ENCODE measurements at places on chromosomes 11 and 22.

GRCh38 chr11:107929611-107930200 lies 1.5 kb downstream of the RAB39A start:
- DNase-seq = no peak

GRCh38 chr11:87300640-87301380 lies 263.1 kb downstream of the TMEM135 start:
- DNase-seq = no peak

DNA sequence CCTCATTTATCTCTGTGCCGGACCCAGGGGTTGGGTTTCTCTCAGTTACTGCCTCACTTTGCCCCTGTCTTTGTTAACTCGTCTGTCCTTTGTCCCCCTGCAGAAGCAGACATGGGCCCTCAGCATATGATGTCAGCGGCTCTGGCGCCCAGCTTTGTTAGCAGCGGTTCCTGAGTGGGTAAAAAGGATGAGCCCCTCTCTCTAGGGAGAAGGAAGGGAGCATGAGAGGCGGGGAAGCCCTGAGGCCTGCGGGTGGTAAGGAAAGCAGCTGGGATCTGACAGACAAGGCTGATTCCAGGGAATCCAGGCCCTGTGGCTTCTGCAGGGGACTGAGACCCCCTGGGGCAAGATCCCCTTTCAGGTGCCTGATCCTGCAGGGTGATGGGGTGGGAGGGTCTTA lies 51.7 kb downstream of the MCM5 start:
- no peak for DNase-seq

DNA sequence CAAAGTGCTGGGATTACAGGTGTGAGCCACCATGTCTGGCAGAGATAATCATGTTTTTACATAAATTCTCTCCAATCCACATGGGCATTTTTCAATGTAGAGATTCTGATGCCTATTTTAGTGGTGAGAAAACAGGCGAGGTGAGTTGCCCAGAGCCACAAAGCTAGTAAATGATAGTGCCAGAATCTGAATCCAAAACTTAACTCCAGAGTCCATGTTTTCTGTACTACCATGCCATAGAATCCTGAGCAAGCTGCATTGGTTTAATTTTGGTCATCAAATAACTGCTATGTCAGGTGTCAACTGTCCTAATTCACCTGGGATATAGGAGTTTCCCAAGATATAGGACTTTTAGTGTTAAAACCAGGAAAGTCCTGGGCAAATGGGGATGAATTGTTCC lies 13.6 kb downstream of the NEFH start:
- no peak for DNase-seq

DNA sequence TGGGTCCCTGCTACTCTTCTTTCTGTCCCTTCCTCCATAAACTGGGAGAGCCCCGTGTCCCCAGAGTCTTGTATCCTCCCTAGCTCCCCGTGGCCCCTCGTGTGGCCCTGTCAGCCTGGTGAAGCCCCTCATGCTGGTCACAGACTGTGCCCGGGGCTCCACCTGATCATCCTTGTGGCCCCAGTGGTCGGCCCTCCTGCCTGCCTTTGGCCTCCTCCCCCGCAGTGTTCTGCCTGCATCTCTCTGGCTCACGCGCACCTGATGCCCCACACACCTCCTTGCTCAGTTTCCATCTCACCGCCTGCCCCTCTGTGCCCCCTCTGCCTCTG lies 1.2 kb upstream of the CABP2 start:
- no peak for DNase-seq

Measured in GM18507 (cell line).